SHP77 treated with DMSO at 0.1 percent for 48 hours (cell line): ENCODE measurements at places on chromosomes 13 and 19.

DNA sequence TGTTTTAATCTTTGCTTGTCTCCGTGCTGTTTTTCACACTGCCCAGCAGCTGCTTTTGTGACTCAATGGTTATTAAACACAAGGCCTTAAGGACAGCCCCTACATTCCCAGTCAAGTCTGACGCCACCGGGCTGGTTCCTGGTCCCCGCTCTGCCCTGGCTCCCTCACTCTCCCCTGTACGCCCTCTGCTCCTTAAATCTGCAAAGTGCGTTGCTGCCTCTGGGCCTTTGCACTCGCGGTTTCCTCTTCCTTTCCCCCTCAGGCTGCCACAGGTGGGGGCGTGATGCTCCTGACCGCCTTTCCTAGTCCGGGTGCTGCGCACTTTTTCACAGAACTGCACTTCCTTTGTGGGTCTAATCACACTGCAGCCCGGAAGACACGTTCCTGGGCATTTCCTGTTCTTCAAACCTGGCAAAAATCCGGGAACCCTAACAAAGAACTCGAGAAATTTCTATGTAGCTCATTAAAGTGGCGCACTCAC, 25.6 kb downstream of the NOSIP start:
- DNase-seq: no peak

GRCh38 chr13:78409172-78409571, 194.2 kb downstream of the POU4F1 start:
- no peak for DNase-seq

DNA sequence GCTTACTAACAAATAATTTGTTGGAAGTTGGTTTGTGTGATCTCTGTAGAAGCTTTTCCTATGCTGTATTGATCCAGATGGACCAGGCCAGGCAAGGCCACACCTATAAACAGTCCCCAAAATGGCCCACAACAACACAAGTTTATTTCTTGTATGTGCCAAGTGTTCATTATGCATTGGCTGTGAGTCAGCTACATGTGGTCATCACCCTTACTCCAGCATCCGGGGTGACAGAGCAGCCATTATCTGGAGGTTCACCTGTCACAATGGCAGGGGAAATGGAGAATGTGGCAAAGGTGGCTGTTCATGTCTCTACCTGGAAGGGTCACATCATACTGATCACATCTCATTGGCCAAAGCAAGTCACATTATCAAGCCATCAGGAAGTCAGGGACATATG, 164.3 kb downstream of the DCT start:
- no peak for DNase-seq

DNA sequence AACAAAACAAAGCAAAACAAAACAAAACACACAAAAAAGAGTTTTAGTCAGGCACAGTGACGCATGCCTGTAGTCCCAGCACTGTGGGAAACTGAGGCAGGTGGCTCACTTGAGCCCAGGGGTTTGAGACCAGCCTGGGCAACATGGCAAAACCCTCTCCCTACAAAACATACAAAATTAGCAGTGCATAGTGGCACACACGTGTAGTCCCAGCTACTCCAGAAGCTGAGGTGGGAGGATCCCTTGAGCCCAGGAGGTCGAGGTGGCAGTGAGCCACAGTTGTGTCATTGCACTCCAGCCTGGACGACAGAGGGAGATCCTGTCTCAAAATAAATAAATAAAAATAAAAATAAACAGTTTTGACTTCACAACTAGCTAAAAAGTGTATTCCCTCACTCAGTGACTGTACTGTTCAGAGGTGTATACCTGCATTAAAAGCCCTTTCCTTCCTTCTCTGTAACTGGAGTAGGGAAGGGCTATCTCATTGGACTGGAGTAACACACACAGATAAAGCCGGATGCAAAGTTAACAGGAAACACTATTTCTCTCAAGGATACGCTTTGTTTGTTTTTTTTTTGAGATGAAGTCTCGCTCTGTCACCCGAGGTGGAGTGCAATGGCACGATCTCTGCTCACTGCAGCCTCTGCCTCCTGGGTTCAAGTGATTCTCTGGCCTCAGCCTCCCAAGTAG, 3.7 kb upstream of the BAX start:
- no peak for DNase-seq

- DNase-seq: no peak
Observed at GRCh38 chr19:10817291-10818038, 18.5 kb downstream of the TMED1 start.

- DNase-seq: peak; percentile 25
Observed at GRCh38 chr19:35977446-35978222, 17.4 kb upstream of the SDHAF1 start.

DNA sequence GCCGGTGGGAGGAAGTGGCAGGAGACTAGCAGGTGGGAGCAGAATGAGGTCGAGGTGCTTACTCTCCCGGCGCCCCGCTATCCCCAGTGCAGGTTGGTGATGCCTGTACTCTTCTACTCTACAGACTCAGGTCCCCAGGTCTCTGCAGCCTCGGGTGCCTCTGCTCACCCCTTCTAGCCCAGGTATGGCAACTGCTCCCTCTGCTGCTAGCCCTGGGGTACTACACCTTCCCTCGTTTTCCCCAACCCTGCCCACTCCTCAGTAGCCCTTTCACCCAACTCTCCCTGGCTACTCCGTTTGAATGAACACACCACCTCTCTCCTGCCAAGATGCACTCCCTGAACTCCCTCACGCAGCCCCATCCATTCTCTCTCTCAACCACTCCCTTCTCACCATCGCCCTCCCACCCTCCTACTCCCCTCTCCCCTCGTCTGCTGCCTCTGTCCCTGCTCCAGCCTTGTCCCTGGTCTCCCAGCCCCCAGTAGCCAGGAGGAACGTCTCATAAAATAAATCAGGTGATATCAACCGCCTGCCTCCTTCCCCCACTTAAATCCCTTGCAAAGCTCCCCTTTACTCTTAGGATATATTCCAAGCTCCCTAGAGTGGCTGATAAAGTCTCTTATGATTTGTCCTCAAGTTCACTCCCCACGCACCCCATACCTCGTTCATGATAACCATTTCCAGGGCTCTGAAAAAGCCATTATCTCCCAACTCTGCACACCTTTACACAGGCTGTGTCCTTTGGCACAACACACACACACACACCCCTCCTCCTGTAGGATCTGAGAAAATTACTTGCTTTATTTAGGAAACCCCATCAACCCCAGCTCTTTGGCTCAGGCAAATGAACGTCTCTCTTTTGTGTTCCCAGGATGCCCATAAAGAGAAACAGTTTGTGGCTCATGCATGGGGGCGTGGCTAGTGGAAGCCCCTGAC, 8.2 kb upstream of the MEIS3 start:
- peak; percentile 64 for DNase-seq

DNA sequence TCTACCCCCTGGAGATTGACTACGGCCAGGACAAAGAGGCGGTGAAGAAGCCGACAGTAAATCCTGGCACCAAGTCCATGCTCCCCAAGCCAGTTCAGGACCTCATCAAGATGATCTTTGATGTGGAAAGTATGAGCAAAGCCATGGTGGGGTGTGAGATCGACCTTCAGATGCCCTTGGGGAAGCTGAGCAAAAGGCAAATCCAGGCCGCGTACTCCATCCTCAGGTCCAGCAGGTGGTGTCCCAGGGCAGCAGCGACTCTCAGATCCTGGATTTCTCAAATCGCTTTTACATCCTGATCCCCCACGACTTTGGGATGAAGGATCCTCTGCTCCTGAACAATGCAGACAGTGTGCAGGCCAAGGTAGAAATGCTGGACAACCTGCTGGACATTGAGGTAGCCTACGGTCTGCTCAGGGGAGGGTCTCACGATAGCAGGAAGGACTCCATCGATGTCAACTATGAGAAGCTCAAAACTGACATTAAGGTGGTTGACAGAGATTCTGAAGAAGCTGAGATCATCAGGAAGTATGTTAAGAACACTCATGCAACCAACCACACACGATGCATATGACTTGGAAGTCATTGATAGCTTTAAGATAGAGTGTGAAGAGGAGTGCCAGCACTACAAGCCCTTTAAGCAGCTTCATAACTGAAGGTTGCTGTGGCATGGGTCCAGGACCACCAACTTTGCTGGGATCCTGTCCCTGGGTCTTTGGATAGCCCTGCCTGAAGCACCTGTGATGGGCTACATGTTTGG, 24.0 kb upstream of the ANKRD10 start:
- DNase-seq: no peak

DNA sequence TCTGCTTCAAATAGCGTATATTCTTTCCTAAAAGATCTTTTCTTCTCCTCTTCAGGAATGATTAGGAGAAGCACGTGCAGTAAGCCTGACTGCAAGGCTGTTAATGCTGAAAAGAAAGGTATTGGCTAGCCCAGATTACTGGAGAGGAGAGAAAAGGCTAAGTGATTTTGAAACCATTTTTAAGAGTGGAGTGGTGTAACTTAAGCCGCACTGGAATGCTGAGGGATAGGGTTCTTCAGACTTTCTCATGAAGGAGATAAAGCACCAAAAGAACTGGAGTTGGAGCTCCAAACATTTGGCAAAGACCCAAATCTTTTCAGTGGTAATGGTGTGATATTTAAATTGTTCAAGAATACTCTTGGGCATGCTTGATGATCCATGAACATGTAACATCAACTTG, 388.3 kb downstream of the COG6 start:
- DNase-seq: no peak

DNA sequence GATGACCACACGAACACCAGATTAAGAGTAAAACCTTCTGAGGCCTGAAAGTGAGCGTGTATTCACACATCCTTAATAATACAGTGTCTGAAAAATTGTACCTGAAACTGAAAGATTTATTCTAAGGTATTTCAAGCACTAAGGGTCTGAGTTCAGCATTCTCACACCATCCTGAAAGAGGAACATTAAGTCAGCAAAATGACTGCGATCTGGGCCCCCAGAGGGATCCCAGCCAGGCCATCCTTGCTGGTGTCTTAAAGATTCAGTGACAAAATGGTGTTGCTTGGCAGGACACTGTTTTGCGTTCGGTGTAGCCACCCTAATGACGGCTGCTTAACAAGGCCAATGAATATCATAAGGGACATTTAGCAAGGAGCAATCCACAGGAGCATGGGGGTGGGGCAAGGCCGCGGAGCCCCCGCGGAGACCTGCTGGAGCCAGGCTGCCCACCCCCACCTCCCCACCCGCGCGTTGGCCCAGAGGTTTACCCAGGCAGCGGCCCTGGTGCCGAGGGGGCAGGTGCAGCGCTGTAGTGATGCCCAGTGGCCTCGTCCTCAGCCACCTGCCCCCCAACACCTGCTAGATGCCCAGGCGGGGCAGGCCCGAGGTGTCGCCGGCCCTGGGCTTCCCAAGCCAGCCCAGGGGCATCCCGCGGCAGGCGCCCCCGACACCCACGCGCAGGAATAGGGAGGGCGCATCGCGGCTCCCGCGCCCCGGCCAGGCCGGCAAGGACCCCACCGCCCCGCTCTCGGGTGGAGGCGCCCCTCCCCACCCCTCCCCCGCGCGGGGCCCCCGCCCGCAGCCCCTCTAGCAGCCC, 742 bp downstream of the NALCN start:
- no peak for DNase-seq

GRCh38 chr19:50803633-50804419, 13.6 kb downstream of the ACP4 start:
- no peak for DNase-seq

DNA sequence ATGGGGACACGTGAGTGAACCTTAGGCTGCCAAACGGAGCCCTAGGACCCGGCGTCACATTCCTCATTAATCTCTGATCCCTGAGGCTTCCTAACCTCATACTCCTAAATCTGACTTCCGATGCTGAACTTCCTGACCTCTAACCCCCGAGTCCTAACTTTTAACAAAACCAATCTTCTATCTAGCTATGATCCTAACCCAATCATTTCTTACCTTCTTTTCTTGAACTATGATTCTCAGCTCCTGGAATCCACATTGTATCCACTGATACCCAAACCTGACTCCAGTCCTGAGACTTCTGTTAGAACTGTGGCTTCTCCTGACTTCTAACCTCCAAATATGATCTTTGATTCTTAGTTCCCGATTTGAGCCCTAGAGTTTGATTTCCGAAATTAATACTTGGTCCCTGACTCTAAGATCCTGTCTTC, 447 bp downstream of the NFKBIB start:
- no peak for DNase-seq

DNA sequence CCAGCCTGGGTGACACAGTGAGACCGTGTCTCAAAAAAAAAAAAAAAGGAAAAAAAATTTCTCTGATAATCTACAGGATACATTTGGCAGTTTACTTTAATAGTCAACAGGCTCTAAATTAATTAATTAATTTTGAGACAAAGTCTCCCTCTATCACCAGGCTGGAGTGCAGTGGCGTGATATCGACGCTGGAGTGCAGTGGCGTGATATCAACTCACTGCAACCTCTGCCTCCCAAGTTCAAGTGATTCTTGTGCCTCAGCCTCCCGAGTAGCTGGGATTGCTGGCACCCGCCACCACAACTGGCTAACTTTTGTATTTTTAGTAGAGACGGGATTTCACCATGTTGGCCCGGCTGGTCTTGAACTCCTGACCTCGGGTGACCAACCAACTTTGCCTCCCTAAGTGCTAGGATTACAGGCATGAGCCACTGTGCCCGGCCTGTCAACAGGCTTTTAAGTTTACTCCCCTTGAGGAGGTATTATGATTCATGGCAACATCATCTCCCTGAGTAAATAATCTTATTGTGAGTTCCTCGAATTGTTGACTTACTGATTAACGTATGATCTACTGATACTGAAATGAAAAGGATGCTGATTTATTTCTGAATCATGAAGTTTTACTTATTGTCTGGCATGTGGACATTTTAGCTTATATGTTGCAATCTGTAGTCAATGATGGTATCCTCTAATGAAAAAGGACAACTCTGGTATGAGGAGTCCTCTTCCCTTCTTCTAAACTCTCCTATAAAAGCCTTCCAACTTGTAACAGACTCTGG, 21.3 kb upstream of the MTRF1 start:
- DNase-seq: no peak

DNA sequence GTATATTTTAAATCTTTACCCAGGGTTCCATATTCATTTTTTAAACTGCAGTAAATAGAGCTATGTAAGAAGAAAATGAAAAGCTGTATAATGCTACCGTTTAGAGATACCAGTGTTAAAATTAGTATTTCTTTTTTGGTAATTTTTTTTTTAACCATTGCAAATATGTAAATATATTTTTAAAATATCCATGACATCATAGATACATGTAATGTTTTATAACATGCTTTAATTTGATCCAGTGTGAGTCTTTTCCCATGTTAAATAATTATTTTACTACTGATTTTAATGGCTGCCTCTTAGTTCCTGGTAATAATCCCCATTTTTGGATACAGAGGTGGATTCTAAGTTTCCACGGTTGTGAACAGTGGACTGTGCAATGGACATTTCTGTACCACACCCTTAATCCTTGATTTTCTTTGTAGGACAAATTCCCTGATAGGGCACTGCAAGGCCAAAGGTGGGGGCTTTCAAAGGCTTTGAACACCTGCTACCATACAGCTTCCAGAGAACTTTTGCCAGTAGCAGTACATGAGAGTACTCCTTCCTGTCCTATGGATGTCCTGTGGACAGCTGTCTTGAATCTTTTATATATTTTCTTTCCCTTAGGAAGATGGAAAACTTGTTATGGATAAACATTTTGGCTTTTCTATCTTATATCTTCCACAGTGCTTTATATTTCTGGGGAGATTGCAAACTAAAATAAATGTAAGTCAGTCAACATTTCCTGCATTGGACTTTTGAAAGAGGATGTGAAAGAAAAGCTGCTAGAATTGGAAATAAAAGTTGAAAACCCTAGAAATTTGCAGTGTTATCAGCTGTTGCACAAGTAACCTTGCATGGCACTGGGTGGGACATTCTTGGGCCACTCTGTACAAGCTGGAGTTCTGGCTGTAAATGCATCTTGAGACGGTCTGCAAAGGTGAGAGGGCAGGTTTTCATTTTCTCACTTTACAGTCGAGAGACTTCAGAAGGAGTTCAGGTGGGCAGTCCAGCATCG, 46.8 kb downstream of the ARHGEF7 start:
- no peak for DNase-seq
